Natural killer cell treated with Interleukin-12 subunit alpha and Interleukin-12 subunit beta and Interleukin-15 and Interleukin-18, amount 100 ng/mL, for 72 hours (primary cell): ENCODE measurements at places on chromosomes 5 and 9.

DNA sequence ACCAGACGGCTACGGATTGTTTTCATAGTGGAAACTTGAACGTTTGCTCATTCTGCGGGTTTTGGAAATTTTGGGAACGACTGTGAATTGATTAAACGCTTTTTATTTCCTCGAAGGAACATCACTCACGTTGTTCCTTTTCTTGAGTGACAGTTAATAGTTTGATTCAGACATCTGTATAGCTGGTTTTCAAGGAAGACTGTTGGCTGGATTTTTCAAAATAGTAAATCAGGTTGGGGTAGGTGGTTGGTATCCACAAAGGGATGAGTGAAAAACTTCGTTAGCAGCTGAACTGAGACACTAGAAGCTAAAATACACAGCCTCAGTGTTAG is 1.1 kb downstream of the TGFBR1 start:
- no peak for DNase-seq

DNA sequence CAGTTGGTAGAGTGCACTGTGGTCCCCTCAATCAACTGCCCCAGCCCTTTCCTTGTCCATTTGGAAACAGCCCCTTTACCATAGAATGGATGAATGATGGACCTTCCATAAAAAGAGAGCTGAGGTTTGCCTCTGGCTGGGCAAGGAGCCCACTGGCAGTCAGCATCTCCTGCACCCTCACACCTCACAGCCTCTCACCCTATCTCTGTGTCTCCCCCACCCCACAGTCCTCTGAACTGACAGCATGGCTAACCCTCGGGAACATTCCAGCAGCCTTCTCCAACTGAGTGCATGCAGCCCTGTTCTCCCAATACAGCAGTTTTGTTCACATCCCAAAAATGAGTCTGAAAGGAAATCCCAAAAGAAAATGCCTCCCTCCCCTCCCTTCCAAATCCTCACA is 51.7 kb downstream of the RETREG1 start:
- no peak for DNase-seq

DNA sequence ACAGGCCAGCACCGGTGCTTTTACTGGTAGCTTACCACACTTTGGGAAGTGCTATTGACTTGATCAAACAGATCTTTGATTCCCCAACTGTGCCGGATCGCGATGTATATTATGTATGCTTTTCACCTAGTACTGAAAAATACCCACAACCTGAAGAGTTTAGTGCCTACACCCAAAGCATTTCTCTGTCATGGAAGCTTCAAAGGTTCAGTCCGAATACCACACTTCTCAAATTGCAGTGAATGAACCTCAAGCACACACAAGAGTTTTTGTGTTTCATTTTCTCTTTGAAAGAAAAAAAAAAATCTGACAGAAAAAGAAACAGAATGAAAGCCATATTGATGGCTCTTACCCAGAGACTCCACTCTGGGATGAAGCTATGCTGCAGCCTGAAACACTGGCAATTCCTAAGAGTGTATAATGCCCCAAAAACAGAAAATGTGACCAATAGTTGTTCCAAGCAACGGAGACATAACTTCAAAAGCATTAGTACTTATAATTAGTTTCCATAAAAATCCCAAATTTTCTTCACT is 100.9 kb downstream of the EBF1 start:
- no peak for DNase-seq

DNA sequence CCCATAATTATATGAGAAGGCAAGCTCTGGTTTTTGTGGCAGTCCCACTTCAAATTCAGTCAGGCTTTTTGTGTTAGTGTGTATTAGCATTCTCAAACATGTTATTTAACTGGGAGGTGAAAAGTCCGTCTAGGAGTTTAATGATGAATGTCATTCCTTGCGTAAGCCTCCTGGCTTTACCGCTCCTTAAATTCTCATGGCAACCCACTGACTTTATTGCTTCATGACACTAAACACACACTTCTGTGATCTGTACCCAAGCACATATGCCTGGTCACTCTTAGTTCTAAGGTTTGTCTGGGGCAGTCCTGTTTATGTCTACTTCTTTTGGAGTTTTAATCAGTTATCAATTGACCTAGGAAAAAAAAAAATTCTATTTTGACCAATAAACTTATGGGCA is 677.9 kb upstream of the DMAC1 start:
- no peak for DNase-seq

GRCh38 chr5:88281322-88281721 is 12.7 kb upstream of the TMEM161B start:
- no peak for DNase-seq

- DNase-seq: no peak
These were observed 257.2 kb downstream of the KIAA0825 start for GRCh38 chr5:94361161-94361560.

DNA sequence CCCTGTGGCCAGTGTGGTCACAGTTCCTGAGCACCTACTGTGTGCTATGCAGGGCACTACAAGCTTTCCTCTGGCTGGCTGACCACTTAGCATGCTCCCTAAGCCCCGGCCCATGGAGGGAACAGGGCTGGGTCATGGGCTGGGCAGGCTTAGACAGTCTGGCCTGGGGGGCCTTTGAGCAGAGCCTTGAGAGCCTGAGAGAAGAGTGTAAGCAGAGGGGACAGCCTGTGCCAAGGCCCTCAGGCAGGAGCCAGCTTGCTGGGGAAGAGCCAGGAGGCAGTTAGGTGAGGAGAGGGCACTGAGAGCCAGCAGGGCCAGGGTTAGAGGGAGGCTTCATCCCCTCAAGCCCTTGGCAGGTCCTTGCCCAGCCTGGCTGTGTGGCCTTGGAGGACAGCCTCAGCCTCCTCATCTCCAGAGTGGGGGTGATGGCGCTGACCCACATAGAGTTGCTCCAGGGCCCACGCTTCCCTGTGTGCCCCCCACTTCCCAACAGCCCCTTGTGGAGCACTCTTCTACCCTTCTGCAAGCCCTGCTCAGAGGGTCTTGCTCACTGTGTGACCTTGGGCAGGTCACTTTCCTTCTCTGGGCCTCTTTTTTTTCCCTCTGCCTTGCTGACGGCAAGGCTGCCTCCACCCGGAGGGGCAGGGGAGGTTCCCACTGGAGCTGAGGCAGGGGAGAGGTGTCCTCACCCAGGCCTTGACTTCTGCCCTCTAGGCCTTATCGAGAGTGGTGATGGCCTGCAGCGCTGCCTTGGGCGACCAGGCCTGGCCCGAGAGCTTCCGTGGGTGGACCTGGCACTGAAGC is 107.1 kb downstream of the PHF2 start:
- no peak for DNase-seq

DNA sequence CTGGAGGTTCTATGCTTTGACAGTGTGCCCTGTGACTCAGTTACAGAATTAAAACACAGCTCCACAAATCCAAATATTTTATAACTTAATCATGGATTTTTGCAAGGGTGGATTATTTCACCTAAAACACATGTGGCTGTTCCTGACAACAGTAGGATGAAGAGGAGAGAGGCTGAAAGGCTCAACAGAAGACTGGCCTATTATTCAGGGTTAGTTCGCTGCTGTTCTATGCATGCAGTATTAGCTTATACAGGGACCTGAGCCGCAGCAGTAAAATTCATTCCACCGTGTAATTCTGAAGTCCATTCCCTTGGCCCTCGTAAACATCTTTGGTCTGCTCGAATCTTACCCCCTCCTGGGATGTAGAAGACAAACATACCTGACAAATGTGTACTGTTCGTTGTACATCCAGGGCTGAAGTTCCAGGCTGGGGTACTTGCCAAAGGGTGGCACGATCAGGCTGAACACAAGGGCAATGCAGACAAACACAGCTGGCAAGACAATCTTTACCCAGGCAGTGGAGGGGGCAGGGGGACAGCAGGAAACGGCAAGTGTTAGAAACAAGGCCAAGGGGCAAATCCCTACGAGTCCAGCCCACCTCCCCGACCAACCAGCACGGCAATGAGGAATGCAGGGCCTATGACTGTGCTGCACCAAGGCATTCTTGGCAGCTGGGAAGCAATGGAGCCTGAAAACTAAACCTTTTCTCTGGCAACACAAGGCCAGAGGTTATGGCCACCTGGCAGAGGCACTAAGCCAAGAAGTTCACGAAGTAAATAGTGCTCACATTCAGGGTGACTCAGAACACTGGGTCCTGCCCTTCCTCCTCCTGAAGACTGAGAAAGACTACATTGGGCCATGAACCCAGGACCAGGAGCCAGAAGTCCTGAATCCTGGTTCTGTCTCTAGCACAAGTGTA is 46.8 kb downstream of the NIPSNAP3B start:
- no peak for DNase-seq

- DNase-seq: no peak
These were observed 30.9 kb upstream of the SLC46A2 start for GRCh38 chr9:112921549-112921948.

GRCh38 chr5:105849701-105850100 is 1821.0 kb downstream of the EFNA5 start:
- DNase-seq: no peak

- DNase-seq: peak; percentile 62
These were observed 168.5 kb downstream of the DOCK2 start for GRCh38 chr5:169805527-169805934.
